ENCODE measurements at places on chromosomes 6 and 20. TPM values are rescaled to one million over a fixed set of nuclear protein-coding genes. Genes with fewer than 3 reads are reported as not detected.

Gene FAM83C
- under 0.01 TPM for total RNA-seq

Gene ZDHHC14
- 19.2 TPM for total RNA-seq

Gene SLC22A2
- total RNA-seq = not detected

Gene KCNQ2
- total RNA-seq = not detected

Gene SDCBP2
- total RNA-seq = 5.4 TPM

Gene PRDM13
- total RNA-seq = not detected

Gene MPIG6B
- not detected for total RNA-seq

Gene PAX1
- total RNA-seq = not detected

Gene FOXA2
- total RNA-seq = not detected

Gene NKAIN4
- not detected for total RNA-seq

Gene DLK2
- 0.33 TPM for total RNA-seq

Gene OPN5
- not detected for total RNA-seq

Gene FRMD1
- not detected for total RNA-seq

Gene HLA-DMB
- total RNA-seq = 0.34 TPM

Gene GLO1
- 79.2 TPM for total RNA-seq

Gene SLC17A2
- total RNA-seq = not detected

Gene MLN
- not detected for total RNA-seq

Gene MATN4
- total RNA-seq = under 0.01 TPM

Gene RIN2
- 55.9 TPM for total RNA-seq

Gene FUCA2
- total RNA-seq = 36.4 TPM

Gene MRAP2
- total RNA-seq = 8.9 TPM

Gene C6orf58
- total RNA-seq = 0.11 TPM

Gene MYL9
- 0.34 TPM for total RNA-seq

Gene PNPLA1
- not detected for total RNA-seq

Gene THBD
- total RNA-seq = 7.2 TPM

Gene C4A
- total RNA-seq = 1.0 TPM

Gene IGF2R
- total RNA-seq = 119 TPM

Gene BEND6
- total RNA-seq = under 0.01 TPM
